ENCODE measurements at places on chromosomes 1 and 21.

DNA sequence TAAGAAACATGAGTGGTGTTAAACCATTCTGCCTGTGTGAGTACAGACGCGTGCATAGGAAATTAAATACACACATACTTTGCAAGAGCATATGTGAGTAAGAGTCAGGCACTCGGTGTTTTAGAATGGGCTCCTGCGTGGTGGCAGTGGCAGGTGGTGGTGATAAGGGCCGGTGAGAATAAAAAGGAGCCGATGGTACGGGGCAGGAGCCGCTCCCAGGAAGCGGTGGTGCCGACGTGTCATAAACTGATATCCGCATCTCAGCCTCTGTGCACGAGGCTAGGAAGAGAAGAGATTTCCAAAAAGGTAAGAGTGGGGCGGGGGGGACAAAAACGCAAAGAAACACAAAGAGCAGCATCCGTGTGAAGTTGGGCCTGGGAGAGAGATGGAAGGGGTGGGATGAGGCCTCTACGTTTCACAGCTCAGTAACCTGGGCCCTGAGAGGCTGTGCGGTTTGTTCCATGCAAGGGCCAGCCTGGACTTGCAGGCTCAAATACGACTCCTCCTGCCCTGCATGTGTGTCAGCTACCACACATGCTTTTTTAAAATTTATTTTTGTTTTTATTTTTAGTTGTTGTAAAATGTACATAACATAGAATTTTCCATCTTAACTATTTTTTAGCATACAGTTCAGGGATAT is 127.7 kb upstream of the COL6A1 start:
- no peak for DNase-seq

GRCh38 chr1:203320591-203321272 is 15.4 kb downstream of the BTG2 start:
- DNase-seq = peak; percentile 50

- no peak for DNase-seq
Measured at GRCh38 chr21:37195059-37195458, 72.1 kb downstream of the VPS26C start.

DNA sequence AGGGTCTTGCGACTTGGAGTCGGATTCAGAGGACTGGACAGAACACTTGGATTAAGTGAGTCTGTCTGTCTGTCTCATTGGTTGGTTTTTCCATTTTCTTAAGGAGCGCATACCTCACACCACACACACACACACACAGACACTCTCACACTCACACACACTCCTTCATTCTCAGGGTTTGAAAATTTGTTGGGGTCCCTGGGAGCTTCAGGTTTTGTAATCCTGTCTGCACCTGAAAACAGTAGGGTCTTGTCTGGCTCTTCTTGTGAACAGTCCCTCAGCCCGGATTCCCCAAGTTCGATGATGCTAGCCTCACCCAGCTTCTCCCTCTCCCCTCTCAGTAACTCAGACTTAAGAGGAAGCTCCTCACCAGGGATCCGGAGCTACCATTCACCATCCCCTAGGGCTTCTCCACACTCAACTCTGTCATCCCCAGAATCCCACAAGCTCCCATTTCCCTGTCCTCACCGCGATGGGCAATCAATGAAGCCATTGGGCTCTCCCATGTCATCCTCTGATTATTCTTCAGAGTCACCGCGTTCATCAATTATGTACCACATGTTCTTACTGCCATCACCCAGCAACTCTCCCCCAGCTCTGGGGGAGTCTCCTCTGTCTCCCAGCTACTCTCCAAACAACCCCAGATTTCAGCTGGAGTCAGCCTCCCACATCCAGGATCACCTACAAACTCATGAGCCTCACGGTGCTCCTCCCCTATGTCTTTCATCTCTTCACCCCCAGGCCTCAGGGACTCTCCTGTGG is 1530.9 kb upstream of the TPTE start:
- DNase-seq = peak; percentile 95

DNA sequence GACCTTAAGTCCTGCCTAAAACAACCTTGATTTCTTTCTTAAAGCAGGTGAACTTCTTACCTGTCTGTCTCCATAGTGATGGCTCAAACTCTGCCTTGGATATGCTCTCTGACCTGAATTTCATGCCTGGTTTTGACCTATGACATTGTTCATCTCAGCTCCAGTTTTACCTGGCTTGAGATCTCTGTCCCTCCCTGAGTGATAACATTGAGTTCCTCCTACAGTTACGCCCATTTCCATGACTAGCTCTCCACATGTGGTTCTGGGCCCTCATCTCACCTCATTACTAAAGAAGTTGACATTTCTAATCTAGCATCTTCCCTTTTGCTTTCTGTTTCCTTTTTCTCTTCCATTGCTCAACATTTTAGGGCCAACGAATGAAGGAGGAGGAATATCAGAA is 233.1 kb downstream of the HHIPL2 start:
- no peak for DNase-seq

GRCh38 chr1:157388057-157388456 is 164.3 kb downstream of the FCRL5 start:
- DNase-seq = no peak

- no peak for DNase-seq
Measured at GRCh38 chr21:38972078-38972477, 166.3 kb downstream of the ETS2 start.

DNA sequence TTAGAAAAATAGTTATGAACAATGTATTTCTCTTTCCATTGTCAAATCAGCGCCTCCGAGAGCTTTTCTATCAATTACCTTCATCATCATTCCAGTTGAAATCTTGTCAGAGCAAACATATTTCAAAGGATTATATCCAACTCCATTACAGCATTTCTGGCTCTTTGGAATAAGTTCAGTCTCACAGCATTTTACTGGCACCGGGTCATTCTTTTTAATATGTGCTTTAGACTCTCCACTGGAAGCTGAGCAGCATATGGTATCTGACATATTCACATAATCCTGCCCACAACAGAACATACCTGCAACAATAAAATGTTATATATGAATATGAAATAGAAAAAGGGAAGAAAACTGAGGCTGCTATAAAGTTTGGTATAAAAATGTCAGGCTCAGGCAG is 222.9 kb downstream of the KCTD3 start:
- DNase-seq = no peak

DNA sequence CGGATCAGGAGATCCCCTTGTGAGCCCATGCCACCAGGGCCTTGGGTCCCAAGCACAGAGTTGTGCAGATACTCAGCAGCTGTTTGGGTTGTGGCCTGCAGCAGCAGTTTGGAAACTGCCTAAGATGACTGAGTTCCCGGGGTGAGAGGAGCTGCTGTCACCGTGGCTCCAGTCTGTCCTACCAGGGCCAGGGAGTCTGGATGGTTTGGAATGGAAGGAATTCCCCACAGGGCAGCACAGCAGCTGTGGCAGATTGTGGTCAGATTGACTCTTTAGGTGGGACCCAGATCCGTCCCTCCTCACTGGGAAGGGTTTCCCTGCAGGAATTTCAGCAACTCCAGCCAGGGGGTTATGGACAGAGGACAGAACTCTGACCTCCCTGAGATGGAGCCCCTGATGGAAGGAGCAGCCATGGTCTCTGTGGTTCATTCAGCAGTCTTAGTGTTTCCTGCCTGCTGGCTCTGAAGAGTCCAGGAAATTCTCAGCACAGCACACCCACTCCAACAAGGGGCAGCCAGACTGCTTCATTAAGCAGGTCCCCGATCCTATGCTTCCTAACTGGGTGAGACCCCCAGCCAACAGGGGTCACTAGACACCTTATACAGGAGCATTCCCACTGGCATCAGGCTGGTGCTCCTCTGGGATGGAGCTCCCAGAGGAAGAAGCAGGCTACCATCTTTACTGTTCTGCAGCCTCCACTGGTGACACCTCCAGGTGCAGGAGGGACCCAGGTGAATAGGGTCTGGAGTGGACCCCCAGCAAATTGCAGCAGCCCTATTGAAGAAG is 51.5 kb upstream of the TNFSF4 start:
- no peak for DNase-seq

All from iPS DF 19.7 (cell line).